Esophagus squamous epithelium (tissue), 5 donors: ENCODE measurements at places on chromosomes 7 and 10.

GRCh38 chr10:72244573-72245038, 28.5 kb upstream of the ASCC1 start:
- DNase-seq: no peak

DNA sequence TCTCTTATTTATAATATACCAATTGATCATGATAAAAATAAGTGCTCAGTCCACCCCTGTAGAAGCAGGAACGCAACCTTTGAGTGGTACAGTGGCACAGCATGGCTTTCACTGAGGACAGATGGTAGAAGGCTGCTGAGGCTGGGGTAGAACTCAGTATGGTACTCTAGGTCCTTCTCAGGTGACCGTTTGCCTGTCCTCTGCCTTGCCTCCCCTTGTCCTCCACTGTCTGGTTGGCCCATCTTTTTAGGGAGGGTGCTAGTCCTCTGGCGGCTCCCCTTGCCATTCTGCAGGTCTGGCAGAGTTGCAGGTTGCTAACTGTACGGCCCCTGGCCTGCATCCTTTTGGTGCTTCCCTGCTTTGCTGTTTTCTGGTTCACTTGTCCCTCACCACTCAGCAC, 27.3 kb downstream of the SLC18A2 start:
- no peak for DNase-seq

- DNase-seq: no peak
Measured at GRCh38 chr10:94046098-94046497, 52.4 kb downstream of the PLCE1 start.

DNA sequence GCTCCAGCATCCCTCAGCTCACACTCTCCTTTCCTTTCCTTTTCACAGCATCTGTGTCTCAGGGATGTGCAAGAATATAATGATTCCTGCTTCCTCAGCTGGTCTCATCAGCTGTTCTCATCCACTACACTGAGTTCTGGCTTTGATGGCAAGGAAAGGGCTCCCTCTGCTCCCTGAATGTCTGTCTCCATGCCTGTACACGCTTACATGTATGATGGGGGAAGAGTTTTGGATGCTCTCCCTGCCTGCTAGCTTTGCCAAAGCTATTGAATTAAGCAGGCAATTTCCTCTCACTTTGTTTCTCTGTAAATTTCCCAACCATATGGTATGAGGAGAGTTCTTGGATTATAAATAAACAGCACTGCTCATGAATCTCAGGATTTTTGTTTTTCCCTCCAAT, 254.5 kb downstream of the SORCS3 start:
- DNase-seq: no peak

- DNase-seq: no peak
Measured at GRCh38 chr10:70296406-70296899, 12.6 kb upstream of the NPFFR1 start.

DNA sequence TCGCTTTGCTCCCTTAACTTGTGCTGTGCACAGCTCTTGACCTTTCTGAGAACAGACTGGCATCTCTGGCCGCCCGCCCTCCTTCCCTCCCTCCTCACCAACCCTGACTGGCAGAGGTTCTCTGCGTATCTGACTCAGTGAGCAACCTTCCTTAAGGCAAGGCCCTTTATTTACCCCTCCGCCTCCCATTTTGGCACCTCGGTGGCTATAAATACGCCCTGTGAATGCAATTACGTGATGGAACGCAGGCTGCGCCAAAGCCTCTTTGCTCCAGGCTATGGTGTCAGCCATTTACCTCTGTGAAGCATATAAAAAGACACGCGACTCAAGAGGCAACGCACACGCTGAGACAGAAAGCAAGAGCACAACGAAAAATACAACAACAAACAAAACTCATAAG, 764.3 kb downstream of the SUGCT start:
- no peak for DNase-seq

- no peak for DNase-seq
Measured at GRCh38 chr10:25064401-25064800, 48.0 kb downstream of the THNSL1 start.

DNA sequence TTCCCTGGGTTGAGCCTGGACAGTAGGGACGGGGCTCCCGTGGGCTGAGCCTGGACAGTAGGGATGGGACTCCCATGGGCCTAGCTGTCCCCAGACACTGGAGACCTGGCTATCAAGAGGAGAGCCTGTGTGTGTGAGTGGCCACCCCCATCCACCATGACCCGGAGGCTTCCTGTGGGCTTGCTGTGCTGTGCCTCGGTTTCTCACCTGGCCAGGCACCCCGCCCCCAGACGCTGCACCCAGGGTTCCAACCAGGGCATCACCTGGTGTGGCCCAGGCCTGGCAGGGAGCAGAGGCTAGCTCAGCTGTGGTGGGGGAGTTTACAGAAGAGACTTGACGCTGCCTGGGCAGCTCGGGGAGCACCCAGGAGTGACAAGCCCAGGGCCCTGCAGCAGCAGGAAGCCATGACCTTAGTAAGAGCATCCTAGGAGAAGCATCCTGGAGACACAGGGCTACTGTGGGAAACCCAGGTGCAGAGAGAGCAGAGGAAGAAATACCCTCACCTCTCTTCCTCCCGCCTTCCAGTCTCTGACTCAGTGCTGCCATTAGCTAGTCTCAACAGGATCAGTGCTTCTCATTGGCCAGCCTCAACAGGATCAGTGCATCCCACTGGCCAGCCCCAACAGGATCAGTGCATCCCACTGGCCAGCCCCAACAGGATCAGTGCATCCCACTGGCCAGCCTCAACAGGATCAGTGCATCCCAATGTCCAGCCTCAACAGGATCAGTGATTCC, 61.0 kb downstream of the PDGFA start:
- DNase-seq: no peak

GRCh38 chr7:114130866-114131265, 212.1 kb upstream of the PPP1R3A start:
- no peak for DNase-seq

DNA sequence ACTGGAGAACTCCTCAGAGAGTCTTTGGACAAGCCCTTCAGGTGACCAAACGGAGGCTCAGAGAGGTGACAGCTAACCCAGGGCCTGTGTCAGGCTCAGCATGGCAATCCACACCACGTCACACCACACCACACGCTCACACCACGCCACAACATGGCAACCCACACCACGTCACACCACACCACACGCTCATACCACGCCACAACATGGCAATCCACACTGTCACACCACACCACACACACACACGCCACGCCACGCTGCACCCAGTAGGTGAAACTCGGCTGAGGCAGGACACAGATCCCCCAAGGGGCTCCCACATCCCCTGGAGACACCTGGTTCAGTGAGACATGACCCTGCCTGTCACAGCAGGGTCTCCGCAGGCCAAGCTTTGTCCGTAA, 107.3 kb downstream of the PDGFA start:
- no peak for DNase-seq

DNA sequence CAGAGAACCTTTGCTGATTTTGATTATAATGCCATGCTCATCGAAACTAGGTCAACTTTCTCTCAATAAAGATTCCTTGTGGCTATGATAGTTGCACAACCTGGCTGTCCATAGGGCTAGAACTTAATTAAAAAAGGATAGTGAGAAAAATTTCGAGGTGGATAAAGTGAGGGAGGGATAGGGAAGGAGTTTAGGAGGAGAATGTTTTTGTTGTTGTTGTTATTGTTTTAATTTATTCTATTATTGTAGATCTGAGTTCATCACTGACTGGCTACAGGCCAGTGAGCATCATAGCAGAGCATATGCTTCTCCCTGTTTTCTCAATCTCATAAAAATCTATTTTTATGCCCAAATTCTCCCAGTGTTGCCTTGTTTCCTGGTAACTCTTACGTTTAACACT, 688.7 kb upstream of the GRM3 start:
- DNase-seq: no peak

GRCh38 chr7:82740246-82740848, 296.8 kb upstream of the CACNA2D1 start:
- DNase-seq: no peak

DNA sequence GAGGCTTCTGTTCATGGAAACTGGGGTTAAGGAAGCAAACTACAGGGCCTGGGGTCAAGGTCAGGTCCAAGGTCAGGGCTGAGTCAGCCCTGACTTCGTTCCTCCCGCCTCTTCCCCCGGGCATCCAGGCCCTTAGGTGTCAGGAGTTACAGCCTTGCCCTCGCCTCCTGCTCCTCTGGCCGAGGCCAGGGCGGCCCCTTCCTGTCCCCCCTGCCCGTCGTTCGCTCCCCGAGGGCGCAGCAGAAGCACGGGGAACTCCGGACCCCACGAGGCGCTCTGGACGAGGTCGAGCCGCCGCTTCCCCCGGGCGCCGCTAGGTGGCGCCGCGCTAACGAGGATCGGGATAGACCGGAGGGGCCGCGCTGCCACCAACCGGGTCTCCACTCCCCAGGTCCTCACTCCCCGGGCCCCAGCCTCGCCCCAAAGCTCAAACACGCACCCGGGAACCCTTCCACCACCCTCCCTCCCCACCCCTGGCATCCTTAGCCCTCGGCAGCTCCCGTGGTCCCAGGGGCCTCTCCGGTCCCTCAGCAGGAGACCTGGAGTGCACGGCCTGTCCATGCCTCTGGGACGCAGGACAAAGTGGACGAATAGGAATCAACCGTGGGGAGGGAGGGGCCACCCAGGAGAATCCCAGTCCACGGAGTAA, 59.2 kb upstream of the MYL10 start:
- no peak for DNase-seq

DNA sequence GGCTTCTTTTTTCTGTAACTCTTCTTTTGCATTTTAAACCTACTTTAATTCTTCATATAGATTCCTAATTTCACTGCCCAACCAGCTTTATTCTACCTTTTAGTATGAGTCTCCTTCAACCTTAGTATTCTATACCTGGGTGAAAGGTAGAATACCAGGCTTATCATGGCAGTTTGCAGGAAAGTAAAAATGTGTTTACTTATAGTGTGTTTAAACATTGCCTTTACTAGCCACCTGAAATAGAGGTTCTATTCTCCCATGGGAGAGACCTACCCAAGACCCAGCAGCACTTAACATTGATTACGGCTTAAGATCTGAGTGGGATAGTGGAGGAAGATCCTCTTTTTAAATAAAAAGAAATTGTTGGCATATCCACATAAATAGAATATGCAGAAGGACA, 1.6 kb upstream of the MYPN start:
- no peak for DNase-seq

- no peak for DNase-seq
Measured at GRCh38 chr7:39202041-39202440, 224.3 kb downstream of the POU6F2 start.

GRCh38 chr10:114288424-114289095, 49.5 kb downstream of the VWA2 start:
- DNase-seq: no peak

- no peak for DNase-seq
Measured at GRCh38 chr7:117600911-117601310, 121.1 kb downstream of the CFTR start.

DNA sequence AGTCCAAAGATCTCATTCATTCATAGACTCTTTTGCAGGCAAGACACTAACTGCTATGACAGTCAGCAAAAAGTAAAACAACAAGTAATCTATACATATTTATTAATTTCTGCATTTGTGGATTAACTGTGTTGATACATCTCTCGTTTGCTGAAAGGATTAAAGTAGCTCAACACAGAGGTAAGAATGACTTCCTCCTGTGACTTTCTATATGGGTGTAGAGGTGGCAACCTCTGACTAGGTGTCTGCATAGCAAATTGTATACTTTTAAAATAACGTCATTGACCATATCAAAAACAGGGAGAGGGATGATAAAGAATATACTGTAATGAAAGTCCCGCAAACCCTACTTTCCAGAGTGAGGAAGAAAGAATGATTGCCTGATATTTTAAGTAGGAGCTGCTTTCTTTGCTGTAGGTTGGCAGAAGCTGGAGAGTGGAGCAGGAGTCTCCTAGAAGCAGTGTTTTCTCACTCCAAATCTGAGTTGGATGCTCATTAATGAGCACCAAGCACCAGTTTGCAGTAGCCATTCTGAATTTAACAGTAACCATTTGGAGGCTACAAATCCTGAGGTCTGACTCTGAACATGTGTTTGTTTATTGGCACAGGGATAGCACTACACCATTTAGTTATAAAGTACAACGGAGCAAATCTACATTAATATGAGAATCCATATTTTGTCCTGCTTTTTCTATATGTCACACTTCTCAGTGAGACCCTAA, 9.2 kb upstream of the LRRN3 start:
- DNase-seq: no peak

GRCh38 chr10:31346953-31347352, 27.9 kb downstream of the ZEB1 start:
- no peak for DNase-seq

- DNase-seq: no peak
Measured at GRCh38 chr7:153524070-153524601, 528.1 kb upstream of the DPP6 start.

- DNase-seq: no peak
Measured at GRCh38 chr10:93468461-93469213, 13.5 kb downstream of the MYOF start.

DNA sequence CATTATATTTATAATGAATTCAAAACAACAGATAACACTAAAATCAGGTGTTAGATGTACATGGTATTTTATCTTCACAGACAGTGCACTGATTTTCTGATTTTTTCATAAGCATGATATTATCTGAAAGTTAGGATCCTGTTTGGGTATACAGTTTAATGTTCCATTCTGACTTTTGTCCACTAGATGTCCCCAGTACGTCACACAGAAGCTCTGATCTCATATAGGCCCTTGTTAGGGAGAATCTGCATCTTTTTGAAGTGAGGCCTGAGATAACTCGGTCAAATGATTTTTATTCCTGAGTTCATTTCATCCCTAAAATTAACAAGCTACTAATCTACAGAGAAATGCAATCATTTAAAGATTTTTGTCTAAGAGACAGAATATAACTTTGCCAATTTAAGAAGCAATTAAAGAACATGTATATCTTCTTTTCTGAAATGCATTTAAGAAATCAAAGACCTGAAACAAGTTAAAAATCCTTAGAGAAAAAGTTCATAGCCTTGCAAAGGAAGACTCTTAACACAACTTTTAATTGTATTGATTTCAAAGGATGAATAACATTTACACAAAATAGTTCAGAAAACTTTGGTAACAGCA, 72.0 kb upstream of the TES start:
- no peak for DNase-seq

DNA sequence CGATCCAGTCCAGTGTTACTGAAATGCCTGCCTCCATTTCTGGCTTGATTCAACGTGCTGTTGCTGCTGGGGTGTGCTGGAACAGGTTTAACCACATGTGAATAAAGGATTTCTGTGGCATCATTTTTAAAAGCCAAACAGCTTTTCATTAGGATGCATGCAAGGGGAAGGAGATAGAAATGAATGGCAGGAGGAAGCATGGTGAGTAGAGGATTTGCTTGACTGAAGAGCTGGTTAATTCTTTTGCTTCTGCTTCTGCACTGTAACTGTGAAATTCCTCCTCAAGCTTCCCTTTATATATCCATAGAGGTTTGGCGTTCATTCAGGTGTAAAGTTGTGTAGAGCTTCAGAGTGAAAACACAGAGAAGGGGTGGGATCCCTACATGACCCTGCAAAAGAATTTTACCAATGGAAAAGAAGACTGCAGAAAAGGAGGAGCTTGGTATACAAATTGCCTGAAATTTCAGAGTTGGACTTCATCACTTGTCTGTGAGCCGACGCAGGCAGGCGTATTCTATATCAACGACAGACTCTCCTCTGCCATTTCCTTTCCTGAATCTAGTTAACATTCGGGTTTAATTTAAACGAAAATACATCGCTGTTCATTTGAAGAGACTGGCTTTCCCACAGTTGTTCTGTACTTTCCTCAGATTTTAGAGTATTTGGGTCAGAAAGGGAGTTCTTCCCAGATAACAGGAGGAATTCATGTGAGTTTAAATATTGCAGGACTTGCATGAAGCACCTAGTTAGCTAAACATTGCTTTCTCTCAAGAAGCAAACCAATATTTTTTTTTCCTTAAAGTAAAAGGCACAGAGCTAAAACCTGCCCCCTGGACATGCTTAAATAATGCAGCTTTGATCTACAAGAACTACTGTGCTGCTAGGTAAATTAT, at the start of gene SOSTDC1:
Gene SOSTDC1 (minus strand): TSS at position 270 of the 893 bp plus-strand sequence. CDS start 70 bp downstream, at position 200.
- DNase-seq: no peak

GRCh38 chr7:84953234-84953633, 233.6 kb downstream of the SEMA3D start:
- DNase-seq: no peak
